ENCODE measurements at places on chromosomes 6 and 20.

DNA sequence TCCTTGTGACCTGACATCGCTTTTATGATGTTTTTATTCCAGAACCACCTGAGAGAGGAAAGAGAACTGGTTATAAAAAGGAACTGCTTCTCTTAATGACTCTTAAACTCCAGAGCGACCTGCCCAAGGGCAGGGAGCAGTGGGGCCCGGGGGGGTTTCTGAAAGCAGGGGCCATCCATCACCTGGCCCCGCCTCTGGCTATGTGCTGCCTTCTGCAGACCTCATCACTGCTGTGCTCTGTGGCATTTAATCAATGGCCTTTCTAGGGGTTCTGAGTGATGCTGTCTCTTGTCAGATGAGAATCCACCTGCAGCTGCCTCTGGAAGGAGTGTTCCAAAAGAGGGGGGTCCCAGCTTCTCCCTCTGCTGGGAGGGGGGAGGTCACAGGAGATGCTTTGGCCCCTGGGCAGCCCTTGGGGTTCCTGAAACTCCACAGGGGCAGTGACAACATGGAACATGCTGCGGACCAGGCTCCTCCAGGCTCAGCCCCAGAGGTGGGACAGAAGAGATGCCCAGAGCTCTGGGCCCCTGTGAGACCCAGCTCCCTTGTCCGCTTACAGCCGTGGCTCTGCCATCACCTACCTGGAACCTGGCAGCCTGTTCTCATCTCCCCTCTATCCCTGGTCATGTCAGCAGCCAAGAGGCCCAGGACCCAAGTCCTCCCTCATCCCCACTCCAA is 177.1 kb upstream of the SULF2 start:
- DNase-seq, result no peak

GRCh38 chr20:16930656-16931055 is 182.5 kb downstream of the OTOR start:
- no peak for DNase-seq

GRCh38 chr6:51644426-51644825 is 443.0 kb downstream of the PKHD1 start:
- DNase-seq, result no peak

DNA sequence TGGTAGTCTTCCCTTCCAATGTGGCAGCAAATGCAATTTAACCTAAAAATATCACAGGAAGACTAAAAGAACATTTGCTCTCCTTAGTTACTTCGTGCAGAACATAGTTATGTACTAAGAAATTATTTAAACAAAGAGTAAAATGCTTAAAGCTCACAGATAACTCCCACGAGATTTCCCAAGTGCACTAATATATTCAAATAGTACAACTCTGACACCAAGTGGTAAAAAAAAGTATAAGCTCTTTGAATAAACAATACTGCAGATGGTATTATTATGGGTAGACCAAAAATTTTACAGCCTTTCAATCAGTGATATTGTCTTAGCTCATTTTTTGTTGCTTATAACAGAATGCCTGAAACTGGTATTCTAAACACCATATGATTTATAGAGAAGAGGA is 52.8 kb upstream of the FILIP1 start:
- DNase-seq, result no peak

- no peak for DNase-seq
These were observed 2.2 kb upstream of the EPB41L2 start for GRCh38 chr6:131065112-131065823.

DNA sequence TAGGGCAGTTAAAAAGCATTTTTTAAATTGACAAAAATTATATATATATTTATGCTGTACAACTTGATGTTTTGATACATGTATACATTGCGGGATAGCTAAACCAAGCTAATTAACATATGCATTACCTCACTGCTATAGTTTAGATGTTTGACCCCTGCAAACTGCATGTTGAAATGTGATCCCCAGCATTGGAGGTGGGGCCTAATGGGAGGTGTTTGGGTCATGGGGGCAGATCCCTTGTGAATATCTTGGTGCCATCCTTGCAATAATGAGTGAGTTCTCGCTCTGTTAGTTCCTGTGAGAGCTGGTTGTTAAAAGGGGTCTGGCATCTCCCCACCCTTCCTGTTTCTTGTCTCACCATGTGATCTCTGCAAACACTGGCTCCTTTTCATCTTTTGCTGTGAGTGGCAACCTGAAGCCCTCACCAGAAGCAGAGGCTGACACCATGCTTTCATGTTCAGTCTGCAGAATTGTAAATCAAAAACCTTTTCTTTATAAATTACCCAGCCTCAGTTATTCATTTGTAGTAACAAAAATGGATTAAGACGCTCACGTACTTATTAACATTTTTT is 111.8 kb downstream of the MCHR2 start:
- DNase-seq, result no peak

DNA sequence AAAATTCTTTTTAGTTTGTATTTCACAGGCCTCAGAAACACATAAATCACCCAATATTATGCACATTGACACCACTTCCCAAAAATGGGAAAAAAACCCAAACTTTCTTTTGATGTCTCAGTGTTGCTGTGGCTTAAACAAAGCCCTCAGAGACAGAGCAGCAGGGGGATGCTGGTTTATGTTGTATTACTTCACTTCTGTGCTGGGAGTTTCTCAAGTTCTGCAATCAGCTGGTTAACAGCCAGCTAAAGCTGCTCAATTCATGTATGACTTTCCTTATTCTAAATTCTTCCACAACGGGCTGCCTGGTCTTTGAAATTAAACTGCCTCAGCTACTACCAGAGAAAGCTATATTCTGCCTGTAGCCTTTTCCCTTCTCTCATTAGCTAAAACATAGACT is 5.6 kb downstream of the FILIP1 start:
- no peak for DNase-seq

- DNase-seq, result no peak
These were observed 51.2 kb downstream of the CDH4 start for GRCh38 chr20:61303217-61303616.

GRCh38 chr6:35463292-35463691 is 4.9 kb upstream of the RPL10A start:
- DNase-seq, result no peak

DNA sequence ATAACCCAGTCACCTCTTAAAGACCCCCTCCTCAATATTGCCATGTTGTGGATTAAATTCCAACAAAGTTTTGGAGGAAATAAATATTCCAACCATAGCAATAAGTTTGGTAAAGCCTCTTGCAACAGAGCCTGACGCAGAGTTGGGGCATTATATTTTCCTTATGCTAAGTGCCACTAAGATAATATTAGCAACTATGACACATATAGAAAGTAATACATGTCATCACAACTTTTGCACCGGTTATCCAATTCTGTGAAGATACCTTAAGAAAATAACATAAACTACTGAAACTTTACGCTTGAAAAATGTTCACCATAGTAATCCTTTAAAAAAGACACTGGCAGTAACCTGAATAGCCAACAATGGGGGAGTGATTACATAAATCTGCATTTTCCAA is 52.2 kb upstream of the TRERF1 start:
- no peak for DNase-seq

- DNase-seq, result no peak
These were observed 11.4 kb downstream of the RIN2 start for GRCh38 chr20:19769507-19769906.

GRCh38 chr20:44419131-44419844 is 56.4 kb upstream of the TTPAL start:
- no peak for DNase-seq

DNA sequence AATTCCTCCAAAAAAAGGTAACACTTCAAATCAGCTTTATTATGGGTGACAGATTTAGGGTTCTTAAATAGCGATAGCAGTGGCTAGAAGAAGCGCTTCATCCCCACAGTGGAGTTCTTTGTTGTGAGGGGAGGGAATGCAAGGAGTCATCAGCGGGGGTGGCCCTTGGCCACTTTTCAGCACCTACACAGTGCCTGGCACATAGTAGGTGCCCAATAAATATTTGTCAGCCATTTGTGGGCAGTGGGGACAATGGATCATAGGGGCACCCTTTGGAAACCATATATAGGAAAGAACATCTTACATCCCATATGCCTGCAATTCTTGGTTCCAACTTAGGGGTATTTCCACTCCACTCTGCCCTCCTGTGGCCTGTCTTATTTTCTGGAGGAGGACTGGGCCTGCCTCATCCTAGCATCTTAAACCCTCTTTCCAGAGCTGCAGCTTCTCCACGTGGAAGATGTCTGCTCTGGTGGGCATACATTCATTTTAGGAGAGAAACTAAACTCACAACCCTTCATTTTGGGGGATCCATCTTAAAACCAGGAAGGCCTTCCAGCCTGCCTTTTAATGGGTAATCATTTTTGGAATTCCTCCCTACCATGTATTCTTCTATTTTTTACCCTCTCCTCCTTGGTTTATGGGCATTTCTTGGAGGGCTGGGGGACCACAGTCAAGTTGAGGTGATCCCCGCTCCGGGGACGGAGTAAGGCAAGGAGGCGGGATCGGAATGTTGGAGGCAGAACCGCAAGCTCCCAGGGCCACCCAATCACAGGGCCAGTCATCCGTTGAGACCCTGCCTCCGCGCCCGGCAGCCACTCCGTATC is 2.6 kb upstream of the GPSM3 start:
- DNase-seq, result no peak

DNA sequence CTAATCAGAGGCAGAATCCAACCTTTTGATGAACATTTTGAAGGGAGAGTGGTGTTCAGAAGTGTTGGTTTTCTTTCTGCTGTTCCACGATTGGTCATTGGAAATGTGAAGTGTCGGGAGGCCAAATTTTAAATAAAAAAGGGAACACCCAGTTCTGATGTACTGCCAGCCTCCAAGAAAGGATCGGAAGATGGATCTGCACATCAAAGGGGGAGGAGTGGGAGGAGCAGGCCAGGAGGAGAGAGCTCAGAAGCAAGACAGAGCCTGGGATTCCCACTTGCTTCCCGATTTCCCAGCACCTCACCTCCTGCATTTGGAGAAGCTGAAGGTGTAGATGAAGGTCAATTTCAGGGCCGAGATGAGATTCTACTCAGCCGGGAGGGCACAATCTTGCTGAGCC is 55.9 kb upstream of the NAA20 start:
- no peak for DNase-seq

DNA sequence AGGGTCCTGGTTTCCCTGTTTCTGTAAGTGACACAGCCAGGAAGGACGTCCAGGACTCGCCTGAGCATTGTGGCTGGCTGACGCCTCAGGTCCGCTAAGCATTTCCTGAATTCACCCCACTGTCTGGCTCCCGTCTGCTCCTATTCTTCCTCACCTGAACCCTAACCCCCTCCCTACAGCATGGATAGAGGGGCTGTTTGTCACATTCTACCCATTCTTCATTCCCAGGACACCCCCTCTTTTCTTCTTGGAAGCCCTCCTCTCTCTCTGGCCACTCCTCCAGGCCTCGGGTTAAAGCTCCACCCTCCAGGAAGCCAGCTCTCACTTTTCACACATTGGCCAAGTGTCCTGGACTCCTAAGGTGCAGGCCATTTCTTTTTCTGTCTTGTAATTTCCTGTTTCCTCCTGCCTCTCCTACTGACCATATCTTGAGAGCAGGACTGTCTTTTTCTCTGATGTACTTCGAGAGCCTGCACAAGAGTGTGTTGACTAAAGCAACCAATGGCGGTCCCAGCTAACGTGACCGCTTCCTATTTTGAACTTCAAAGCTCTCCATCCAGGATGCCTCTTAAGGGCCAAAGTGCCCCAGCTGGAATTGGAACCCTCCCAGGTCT is 24.2 kb upstream of the MYMX start:
- DNase-seq, result no peak

- DNase-seq, result peak; percentile 25
These were observed 802 bp upstream of the NRN1 start for GRCh38 chr6:6007366-6008088.

DNA sequence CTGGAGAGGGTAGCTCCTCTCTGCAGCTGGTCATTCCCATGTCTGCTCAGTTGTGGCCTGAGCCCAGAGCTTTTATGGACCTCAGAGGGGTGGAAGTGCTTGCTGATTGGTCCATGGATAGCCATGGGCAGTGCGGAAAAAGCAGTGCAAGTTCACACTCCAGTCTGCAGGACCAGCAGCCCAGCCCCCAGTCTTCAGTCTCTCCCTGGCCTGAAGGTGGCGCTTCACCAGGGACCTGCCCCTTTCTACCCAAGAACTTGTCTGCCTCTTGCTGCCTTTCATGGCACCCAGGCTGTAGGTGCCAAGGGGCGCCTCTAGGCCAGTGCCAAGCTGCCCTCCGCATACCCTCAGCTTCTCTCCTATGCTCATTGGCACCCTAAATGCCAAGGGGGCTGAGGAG is 91.0 kb downstream of the TBXT start:
- no peak for DNase-seq

DNA sequence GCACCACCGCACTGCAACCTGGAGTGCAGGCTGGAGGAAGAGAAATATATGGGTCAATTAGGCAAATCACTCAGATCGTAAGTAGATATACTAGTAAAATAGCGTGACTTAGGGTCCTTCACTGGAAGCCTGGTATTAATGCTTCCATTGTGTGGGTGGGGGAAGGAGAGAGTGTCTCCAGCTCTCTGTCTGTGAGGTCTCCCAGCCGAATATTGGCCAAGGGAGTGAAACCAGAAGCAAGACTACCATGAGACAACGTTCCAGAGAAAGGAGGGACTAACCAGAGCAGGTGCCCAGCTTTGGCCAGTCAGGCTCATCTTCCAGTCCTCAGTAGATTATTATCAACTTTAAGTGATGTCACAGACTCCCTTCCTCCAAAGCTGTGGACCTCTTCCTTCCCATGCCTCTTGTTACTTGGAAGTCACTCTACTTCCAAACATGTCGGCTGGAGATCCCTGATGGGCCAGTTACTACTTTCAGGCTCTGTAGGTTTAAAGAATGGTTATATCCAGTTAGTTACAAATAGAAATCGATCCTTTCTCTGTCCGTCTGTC is 28.8 kb downstream of the MTHFD1L start:
- DNase-seq, result no peak

DNA sequence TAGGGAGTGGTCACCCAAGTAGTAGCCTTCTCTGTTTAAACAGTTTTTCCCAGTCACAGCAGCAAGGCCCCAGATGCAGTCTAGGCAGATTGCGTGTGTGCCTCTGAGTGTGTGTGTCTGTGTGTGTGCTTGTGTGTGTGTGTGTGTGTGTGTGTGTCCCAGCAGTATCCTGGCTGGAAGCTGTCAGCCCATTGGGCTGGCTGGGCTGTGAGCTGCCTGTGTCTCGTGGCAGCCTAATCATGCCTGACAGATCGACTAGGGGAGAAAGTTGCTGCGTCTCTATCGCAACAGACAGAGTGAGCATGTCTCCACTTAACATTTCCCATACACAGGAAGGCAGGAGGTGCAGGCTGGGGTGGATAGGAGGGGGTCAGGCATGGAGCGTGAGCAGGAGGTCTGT is 42.9 kb upstream of the LRFN2 start:
- no peak for DNase-seq

DNA sequence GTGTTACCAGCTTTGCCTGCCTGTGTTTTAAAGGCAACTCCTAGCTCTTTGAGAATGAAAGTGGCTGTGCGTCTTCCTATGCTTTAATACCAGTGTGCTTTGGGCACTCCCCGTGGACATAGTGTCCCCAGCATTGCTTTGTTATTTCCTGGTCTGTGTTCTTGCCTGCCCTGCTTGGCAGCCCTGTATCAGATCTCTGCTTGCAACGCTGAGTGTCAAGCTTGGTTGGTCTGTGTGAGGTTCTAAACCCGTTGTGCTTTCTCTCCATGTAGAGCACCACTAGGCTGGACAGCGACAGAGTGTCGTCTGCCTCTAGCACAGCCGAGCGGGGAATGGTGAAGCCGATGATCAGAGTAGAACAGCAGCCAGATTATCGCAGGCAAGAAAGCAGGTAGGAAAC is 80.2 kb downstream of the AFDN start:
- no peak for DNase-seq

Measured in COR-L47 (cell line).